ENCODE measurements at places on chromosomes 16 and 17.

DNA sequence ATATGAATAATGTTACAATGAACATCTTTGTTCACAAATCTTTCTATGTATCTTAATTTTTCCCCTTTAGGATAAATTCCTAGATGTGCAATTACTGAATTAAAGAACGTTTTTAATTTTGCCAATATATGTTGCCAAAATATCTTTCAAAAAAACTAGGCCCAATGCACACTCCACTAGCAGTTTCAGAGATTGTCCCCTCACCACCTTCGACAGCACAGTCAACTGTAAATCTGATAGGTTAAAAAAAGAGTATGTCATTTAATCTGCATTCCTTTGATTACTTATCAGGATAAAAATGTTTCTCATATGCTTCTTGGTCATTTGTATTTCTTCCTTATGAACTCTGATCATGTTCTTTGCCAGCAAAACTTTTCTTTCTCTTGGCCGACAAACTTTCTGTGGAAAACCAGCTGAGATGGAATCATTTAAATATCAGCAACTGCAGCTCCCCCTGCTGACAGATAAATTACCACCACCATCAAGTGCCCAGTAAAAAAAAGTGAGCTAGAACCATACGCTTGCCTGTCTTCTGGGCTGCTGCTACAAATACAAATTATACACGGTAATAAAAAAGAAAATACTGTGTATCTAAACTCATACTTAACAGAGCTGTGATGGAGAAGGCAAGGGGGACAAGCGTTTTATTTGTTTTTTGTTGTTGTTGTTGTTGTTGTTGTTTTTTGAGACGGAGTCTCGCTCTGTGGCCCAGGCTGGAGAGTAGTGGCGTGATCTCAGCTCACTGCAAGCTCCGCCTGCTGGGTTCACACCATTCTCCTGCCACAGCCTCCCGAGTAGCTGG, 19.6 kb upstream of the KANSL1 start:
- no peak for DNase-seq

- no peak for DNase-seq
Observed at GRCh38 chr16:17768257-17768656, 297.5 kb upstream of the XYLT1 start.

DNA sequence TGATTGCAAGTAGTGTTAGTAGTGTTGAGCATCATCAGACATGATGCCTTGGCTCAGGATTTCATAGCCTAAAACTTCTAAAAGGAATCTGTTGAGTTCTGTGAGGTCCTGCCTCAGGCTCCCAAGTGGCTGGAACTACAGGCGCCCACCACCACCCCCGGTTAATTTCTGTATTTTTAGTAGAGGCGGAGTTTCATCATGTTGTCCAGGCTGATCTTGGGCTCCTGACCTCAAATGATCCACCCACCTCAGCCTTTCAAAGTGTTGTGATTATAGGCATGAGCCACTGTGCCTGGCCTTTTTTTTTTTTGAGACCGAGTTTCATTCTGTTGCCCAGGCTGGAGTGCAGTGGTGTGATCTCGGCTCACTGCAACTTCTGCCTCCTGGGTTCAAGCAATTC, 5.7 kb downstream of the PSMD11 start:
- DNase-seq: no peak

DNA sequence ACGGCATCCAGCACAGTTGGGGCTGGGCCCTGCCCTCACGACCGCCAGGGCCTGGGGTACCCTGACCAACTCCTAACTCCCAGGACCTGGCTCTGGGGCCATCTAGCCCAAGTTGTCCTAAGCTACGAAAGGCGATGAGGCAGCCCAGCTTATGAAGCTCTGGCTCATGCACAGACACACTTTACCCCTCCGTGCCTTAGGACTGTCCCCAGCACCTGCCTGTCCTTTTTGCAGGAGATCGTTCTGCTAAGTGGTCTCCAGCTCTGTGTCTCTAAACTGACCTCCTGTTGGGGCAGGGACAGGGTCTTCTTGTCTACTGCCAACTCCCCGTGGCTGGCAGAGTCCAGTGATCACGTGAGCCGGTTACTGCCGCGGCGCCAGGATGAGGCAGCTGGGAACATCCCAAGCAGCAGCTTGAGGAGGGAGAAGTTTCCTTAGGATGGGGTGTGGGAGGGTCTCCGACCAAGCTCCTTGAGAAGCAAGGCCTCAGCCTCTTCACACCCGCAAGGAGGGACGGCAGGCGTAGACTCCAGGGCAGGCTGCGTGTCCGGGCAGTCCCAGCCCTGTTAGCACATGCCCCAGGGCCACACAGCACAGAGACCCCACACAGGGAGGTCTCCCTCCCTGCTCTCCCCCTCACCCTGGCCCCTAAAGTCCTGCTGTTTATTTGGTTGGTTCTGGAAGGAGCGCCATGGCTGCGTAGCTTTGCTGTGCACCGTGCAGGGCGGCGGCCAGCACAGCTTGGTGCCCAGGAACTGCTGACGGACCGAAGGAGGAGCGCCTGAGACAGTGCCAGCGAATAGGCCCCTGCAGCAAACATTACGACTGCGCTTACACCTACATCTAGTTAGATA, 16.4 kb upstream of the METRNL start:
- DNase-seq: no peak

- DNase-seq: no peak
Observed at GRCh38 chr17:46199379-46199778, 6.2 kb upstream of the KANSL1 start.
